ENCODE measurements at places on chromosomes 3 and 15.

- no peak for DNase-seq
Measured at GRCh38 chr3:156867174-156867573, 41.0 kb downstream of the LEKR1 start.

- DNase-seq, result peak; percentile 47
Measured at GRCh38 chr15:41698779-41699178, 38.6 kb downstream of the MGA start.

DNA sequence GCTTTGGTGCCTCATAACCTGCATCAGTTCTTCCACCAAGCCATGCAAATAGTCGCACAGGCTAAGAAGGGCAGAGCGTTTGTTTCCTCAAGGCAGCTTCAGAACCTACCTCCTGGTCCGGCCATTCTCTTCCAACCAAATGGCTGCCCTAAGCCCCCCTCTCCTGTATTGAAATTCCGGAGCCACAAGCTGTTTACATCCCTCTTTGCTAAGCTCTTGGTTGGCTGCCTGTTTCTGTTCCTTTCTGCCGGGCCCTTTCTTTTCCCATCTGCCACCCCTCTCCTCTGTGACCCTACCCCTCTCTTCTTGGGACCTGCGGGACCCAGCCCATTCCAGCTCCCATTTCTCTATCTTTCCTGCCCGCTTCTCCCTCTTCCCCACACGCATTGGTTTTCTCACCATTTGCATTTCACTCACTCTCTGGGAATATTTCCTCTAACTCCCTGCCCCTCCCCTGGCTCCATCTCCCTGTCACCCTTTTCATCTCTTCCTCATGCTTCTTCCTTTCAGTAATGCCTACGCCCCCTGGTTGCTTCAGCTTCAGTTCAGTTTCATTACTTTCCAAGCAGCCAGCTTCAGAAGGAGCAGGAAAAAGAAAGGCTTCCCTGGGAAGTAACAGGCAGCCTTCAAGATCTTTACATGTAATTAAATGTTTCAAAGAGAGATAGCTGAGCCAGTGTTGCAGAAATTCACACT, 113.5 kb downstream of the RAB11A start:
- DNase-seq, result no peak

- peak; percentile 87 for DNase-seq
Measured at GRCh38 chr3:52498137-52499054, 3.3 kb downstream of the STAB1 start.

- DNase-seq, result no peak
Measured at GRCh38 chr3:51445544-51446280, 54.1 kb downstream of the DCAF1 start.

- no peak for DNase-seq
Measured at GRCh38 chr15:32778391-32779176, 60.8 kb downstream of the GREM1 start.

GRCh38 chr3:122826278-122826677, 31.4 kb downstream of the SLC49A4 start:
- DNase-seq, result no peak

DNA sequence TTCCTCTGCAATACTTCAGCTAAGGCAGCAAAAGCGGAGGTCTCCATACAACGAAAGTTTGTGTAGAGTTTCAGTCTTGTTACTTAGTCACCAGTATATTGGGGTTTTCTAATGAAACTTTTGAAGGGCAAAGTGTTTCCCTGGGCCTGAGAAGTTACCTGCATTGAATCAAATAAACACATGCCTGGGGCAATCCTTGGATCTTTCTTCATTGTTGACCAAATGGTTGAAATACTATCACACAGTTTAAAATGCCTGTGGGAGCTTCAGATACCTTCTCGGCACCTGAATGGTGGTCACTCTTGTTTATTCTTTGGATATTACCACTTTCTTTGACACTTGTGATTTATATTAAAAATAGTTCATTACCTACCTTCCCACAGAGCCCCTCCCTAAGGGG, 988 bp upstream of the CHSY1 start:
- DNase-seq, result no peak

- peak; percentile 87 for DNase-seq
Measured at GRCh38 chr15:88454867-88455810, 12.0 kb downstream of the MRPL46 start.

DNA sequence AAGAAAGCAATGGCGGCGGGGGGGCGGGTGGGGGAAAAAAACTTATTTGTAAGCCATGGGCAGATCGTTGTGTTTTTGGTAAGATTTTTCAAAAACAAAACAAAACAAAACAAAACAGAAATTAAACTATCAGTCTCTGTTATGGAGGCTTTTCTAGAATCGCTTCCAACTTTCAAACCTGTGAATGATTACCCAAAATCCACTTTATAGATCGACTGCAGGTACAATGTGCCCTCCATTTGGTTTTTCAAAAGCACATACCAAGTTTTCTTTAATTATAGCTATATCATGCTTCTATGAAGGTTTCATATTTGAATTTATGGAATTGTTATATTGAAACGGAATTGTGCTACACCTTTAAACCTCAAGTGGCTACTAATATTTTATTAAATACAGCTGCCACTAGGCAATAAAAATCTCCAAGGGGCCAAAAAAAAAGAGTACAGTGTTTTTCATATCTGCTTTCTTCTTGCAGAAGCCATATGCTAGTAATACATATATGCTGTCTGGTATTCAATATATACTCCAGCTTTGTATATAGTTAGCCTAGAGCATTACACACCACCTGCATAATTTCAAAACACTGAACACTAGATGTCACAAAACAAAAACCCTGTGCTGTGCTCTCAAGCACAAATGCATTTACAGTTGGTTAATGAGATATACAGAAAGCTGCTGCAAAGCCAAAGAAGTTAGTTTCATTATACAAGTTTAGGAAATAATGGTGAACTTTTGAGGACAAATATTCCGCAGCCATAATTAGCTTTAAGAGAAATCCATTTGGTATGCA, 683.8 kb upstream of the NR2F2 start:
- no peak for DNase-seq

GRCh38 chr15:39115379-39116057, 465.4 kb upstream of the THBS1 start:
- DNase-seq, result peak; percentile 27

DNA sequence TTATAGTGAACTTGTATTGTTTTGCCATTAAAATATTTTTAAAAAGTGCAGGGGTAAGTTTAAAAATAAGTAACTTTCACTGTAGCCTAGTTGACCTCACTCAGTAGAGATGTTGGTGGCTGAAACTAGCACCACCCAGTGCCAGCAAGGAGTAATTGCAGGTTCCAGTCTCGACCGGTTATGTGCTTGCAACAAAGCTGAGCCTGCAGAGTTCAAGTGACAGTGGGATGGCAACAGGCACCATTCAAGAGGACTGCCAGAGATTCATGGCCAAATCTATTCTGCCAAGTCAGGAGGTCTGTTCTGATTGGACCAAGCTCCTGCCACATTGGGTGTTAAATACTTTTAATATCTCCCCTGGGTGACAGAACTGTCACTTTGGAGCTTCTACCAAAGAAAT, 2.7 kb downstream of the ADAMTS7 start:
- no peak for DNase-seq

- no peak for DNase-seq
Measured at GRCh38 chr15:32679298-32679690, 37.8 kb downstream of the SCG5 start.

DNA sequence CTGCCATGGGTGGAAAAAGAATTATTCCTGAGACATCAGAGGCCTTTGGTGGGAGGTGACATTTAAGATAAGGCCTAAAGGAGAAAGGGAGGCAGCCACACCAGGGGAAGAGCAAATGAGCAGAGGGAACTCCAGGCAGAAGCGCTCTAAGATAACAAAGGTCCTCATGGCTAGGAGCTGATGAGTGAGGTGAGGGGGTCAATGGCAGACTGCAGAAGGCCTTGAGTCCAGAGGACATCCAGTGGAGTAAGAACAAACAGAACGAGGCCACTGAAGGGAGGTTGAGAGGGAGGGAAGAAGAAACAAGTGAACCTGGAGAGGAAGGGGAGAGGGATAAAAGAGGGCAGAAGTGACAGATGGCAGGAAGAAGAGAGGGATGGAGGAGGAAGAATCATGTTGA, 97.3 kb downstream of the CTNNB1 start:
- DNase-seq, result no peak

- no peak for DNase-seq
Measured at GRCh38 chr3:163058031-163058854, 1561.6 kb downstream of the OTOL1 start.

GRCh38 chr15:81480645-81481053, 106.6 kb upstream of the TMC3 start:
- DNase-seq, result peak; percentile 51

- peak; percentile 87 for DNase-seq
Measured at GRCh38 chr3:79019137-79019923, 748.5 kb downstream of the ROBO1 start.

All from AG08395 (cell line).